ENCODE measurements at places on chromosomes 5 and 9. TPM values are rescaled to one million over a fixed set of nuclear protein-coding genes. Genes with fewer than 3 reads are reported as not detected.
A peak's percentile ranks its signal among the peaks of the same experiment; 100 is the strongest.

TMEM171 gene
- 1.0 TPM for total RNA-seq

GRCh38 chr5:151811593-151812321 lies 40.0 kb downstream of the G3BP1 start:
- H3K4me3 ChIP-seq, result no peak overlapping the region
- peaks cover 70% of the 10 kb centered on the region for H3K36me3 ChIP-seq
- no peak for DNase-seq
- no peak overlapping the region for H3K27ac ChIP-seq

TICAM2 gene
- 0.67 TPM for total RNA-seq

DNA sequence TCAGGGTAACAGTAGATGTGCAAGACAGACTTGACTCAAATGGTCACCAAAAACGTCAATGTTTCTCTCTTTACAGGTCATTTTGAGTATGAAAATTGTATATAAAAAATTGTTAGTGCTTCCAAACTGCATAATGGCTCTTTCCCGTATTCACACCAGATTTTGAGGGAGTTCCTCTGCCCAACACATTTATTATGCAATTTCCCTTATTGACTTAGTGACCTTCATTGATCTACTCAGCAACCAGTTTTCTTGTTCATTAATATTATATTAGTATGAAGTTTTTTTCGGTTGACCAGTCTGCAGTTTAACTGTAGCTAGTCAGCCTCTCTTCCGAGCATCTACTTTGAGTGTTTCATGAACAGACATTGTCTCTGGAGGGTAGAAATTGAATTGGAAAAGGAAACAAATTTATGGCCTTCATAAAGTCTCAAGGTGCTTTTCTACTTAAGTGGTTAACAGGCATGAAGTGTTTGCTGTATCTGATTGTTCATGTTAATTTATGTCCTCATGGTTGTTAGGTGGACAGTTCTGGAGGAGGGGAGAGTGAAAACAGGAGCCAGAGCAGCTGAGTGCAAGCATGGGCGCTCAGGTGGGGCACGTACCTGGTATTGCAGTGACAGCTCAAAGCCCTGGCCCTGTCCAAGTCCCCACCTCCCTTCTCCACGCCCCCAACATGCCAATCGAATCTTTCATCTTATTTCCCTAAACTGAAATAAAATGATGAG lies 240.2 kb downstream of the RFK start:
- no peaks in the 10 kb centered on the region for H3K27me3 ChIP-seq
- H3K4me3 ChIP-seq, result no peak overlapping the region
- no peak overlapping the region for H3K27ac ChIP-seq
- peaks cover 7% of the 10 kb centered on the region for H3K4me1 ChIP-seq
- no peak for DNase-seq

DNA sequence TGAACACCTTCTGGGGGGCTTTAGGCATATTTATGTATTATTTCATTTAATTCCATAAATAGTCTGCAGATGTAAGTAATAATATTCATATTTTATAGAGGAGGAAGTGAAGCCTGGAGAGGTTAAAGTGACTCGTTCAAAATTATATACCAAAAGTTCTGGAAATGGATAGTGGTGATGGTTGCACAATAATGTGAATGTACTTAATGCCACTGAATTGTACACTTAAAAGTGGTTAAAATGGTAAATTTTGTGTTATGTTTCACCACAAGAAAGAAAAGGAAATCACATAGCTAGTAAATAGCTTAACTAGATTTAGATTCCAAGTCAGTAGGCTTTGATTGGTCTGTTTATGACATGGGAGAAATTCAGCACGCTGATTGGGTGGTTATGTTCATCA lies 13.0 kb upstream of the TMEFF1 start:
- H3K27ac ChIP-seq, result no peak overlapping the region
- no peaks in the 10 kb centered on the region for H3K27me3 ChIP-seq
- no peaks in the 10 kb centered on the region for H3K36me3 ChIP-seq

GRCh38 chr5:107248066-107248695 lies 422.6 kb downstream of the EFNA5 start:
- no peaks in the 10 kb centered on the region for H3K36me3 ChIP-seq
- no peak overlapping the region for H3K4me3 ChIP-seq
- no peak overlapping the region for H3K27ac ChIP-seq

HINT2 gene
- total RNA-seq, result 34.8 TPM

PCDHGA1 gene
- 0.84 TPM for total RNA-seq

PGM5 gene
- not detected for total RNA-seq

DNA sequence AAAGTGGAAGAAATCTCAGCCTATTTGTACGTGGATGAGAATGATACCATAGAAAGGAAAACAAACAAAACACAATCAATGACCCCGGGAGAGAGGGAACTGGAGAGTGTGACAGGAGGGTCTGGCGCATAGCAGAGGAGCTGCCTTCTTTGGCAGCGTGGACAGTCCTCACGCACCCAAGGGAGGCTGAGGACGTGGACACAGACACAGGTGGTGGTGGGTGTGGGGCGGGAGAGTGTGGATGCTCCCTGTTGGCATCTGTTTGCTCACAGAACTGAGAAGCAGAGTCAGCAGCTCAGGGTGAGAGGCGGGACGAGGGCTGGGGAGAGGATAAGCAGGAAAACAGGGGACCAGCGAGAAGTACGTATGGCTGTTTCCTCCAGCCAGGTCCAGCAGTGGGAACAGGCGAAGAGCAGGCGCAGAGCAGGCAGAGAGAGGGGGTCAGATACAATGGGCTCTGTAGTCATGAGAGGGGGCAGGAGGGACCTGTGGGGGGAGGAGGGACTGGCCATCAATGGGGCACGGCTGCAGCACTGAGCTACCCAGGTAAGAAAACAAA lies 10.0 kb downstream of the CMBL start:
- H3K4me1 ChIP-seq, result no peaks in the 10 kb centered on the region
- no peaks in the 10 kb centered on the region for H3K27me3 ChIP-seq
- no peaks in the 10 kb centered on the region for H3K36me3 ChIP-seq
- H3K4me3 ChIP-seq, result no peak overlapping the region
- H3K27ac ChIP-seq, result no peak overlapping the region

PKD2L2 gene
- total RNA-seq, result not detected

DNA sequence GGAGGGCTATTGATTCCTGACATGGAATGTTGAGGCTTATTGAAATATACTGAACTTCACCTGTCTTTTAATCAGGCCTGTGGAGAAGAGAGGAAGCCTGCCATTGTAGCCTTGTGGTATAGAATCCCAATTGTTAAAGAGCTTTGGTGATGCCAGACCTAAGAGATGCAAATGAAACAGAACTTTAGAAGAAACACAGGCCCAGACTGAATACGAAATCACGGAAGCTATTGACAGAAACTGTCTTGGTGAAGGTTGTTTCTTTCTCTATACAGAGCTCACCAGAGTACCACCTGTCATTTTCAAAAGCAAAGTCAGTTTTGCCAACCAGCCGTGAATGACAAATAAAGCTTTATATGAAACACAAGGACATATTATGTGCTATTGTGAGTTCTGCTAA lies 660.3 kb downstream of the ISL1 start:
- no peaks in the 10 kb centered on the region for H3K36me3 ChIP-seq
- no peak for DNase-seq
- H3K27ac ChIP-seq, result no peak overlapping the region
- H3K4me3 ChIP-seq, result no peak overlapping the region
- 0 out of 2 replicates have a peak, but pooled peaks cover 3% of the 10 kb centered on the region for H3K4me1 ChIP-seq

- H3K27me3 ChIP-seq, result no peaks in the 10 kb centered on the region
- no peak overlapping the region for H3K4me3 ChIP-seq
- DNase-seq, result no peak
These were observed 11.6 kb downstream of the C9orf72 start for GRCh38 chr9:27561685-27562084.

GRCh38 chr9:16598316-16598715 lies 272.2 kb downstream of the BNC2 start:
- H3K4me3 ChIP-seq, result no peak overlapping the region
- no peak overlapping the region for H3K27ac ChIP-seq
- no peaks in the 10 kb centered on the region for H3K36me3 ChIP-seq
- no peak for DNase-seq

STPG3 gene
- not detected for total RNA-seq

CSF2 gene
- total RNA-seq, result not detected

DNA sequence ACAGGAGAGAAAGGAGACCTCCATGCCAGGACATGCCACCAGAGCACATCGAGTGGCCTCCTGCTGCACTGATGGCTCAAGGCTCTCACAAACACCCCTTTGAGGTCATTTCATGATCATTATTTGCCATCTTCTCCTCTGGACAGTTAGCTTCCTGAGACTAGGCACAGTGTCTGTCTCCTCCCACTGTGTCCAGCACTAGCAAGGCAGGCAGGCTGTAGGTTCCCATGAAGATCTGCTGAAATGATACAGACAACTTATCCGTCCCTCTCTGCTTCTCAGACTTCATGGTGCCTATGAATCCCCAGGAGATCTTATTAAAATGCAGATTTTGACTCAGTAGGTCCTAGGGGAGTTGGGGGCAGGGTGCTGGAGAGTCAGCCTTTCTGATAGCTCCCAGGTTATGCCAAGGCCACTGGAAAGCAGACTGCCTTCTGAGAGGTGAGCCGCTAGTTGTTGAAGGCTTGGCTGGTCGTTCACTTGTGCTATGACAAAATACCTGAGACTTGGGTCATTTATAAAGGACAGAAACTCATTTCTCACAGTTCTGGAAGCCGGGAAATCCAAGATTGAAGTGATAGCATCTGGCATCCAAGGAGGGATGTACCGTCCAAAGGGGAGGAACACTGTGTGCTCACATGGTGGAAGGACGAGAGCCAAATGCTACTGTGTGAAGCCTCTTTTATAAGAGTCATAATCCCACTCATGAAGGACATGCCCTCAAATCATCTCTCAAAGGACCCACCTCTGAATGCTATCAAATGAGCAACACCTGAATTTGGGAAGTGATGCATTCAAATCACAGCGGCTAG lies 183.4 kb downstream of the SPOCK1 start:
- no peak overlapping the region for H3K27ac ChIP-seq
- H3K4me1 ChIP-seq, result peaks cover 8% of the 10 kb centered on the region
- no peak for DNase-seq
- H3K27me3 ChIP-seq, result no peaks in the 10 kb centered on the region
- H3K4me3 ChIP-seq, result no peak overlapping the region

DNA sequence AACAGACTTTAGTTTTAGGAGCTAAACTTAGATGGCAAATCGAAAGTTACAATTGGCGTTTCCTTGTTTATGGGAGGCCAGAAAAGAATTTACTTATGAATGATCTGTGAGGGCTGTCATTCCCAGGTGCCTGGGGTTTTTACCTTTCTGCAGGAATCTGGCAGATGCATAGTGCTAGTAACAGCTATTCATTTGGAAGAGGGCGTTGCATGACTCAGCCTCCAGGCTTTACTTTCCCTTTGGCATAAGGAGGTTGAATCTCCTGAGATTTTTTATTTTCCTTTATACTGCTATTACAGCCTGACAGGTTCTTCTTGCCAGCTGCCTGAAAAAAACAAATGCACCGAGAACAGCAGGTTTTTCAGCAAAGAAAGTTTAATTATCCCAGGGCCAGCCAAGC lies 30.0 kb downstream of the CARD6 start:
- peak; percentile 37 for DNase-seq
- peaks cover 4% of the 10 kb centered on the region for H3K4me1 ChIP-seq
- H3K36me3 ChIP-seq, result no peaks in the 10 kb centered on the region
- H3K27me3 ChIP-seq, result no peaks in the 10 kb centered on the region
- H3K4me3 ChIP-seq, result no peak overlapping the region
- no peak overlapping the region for H3K27ac ChIP-seq

GRCh38 chr5:88683506-88684135 lies 199.4 kb downstream of the MEF2C start:
- no peaks in the 10 kb centered on the region for H3K36me3 ChIP-seq
- H3K27ac ChIP-seq, result no peak overlapping the region
- DNase-seq, result no peak
- H3K4me3 ChIP-seq, result peak overlapping the region; percentile 59
